ENCODE measurements at places on chromosomes 16 and 17. TPM values are rescaled to one million over a fixed set of nuclear protein-coding genes. Genes with fewer than 3 reads are reported as not detected.

DNA sequence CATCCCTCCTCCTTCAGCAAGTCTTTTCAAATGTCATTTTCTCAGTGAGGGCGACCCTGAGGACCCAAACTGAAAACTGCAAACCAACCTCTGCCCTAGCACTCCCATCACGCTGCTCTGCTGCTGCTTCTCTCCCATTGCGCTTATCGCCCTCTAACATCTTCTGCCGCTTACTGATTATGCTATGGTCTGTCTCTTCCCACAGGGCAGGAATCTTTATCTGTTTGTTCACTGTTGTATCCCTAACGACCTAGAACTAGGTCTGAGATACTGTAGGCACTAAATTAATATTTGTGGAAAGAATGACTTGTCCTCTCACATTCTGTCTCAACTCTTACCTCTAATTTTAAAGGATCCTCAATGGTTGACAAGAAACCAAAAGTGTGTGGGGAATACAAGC, 12.5 kb downstream of the ZSCAN32 start:
- H3K27ac ChIP-seq, result no peak overlapping the region
- no peak for DNase-seq
- no peaks in the 10 kb centered on the region for H3K27me3 ChIP-seq
- H3K36me3 ChIP-seq, result peaks cover 87% of the 10 kb centered on the region

The CLEC3A gene
- not detected for total RNA-seq

The TPSG1 gene
- not detected for total RNA-seq

DNA sequence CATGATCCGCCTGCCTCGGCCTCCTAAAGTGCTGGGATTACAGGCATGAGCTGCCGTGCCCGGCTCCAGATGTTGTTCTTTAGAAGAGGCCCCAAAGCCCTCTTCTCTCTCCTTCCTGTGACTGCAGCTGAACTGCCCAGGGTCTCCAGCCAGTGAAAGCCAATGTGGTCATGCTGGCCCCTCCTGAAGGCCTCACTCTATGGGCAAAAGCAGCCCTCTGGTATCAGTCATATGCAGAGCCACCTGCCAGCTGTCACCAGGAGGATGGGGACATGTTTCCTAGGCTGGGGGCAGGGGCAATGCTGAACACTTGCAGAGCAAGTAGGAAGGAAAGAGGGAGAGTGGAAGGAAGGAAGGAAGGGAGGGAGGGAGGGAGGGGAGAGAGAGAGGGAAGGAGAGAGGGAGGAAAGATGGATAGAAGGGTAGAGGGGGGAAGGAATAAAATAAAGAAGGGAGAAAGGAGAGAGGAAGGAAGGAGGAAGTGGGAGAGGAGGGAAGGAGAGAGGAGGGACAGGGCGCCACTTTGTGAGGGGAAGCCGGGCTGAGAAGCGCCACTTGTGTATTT, 36.0 kb downstream of the SOCS3 start:
- H3K27me3 ChIP-seq, result no peaks in the 10 kb centered on the region
- peaks cover 11% of the 10 kb centered on the region for H3K4me1 ChIP-seq
- no peak overlapping the region for H3K4me3 ChIP-seq

DNA sequence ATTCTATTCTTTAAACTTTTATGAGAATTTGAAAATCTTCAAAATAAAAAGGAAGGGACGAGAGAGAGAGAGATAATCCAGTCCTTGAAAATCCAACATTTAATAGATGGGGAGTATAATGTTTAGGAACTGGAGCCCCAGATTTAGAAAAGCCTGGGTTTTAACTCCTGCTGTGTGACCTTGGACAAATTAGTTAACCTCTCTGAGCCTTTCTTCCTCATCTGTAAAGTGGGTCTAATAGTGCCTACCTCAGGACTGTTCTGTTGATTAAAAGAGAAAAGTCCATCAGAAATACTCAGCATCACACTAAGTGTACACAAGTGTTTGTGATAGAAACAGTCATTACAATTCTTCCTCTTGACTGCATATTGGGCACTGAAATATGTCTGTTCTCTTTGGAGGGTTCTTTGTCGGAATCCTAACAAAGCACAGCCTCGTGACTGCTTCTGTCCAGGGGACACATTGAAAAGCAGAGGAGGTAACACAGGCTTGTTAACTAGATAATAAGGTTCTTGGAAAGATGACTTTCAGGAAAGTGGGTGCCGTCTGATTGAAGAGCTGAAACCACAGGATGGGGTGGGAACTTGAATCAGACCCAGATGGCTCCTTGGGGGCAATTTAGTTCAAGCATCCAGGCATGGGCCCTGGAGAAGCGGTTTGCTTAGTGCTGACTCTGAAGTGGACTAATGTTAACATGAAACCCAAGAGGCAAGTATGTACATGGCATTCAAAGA, 128.2 kb downstream of the CLEC16A start:
- H3K27ac ChIP-seq, result peak overlapping the region; percentile 77
- H3K36me3 ChIP-seq, result peaks cover 25% of the 10 kb centered on the region
- H3K27me3 ChIP-seq, result no peaks in the 10 kb centered on the region
- H3K4me1 ChIP-seq, result peaks cover 67% of the 10 kb centered on the region

The NLRC3 gene
- total RNA-seq, result 97.4 TPM
